ENCODE measurements at places on chromosomes 6 and 20. TPM values are rescaled to one million over a fixed set of nuclear protein-coding genes. Genes with fewer than 3 reads are reported as not detected.

The SLC32A1 gene
- polyA plus RNA-seq, result not detected

DNA sequence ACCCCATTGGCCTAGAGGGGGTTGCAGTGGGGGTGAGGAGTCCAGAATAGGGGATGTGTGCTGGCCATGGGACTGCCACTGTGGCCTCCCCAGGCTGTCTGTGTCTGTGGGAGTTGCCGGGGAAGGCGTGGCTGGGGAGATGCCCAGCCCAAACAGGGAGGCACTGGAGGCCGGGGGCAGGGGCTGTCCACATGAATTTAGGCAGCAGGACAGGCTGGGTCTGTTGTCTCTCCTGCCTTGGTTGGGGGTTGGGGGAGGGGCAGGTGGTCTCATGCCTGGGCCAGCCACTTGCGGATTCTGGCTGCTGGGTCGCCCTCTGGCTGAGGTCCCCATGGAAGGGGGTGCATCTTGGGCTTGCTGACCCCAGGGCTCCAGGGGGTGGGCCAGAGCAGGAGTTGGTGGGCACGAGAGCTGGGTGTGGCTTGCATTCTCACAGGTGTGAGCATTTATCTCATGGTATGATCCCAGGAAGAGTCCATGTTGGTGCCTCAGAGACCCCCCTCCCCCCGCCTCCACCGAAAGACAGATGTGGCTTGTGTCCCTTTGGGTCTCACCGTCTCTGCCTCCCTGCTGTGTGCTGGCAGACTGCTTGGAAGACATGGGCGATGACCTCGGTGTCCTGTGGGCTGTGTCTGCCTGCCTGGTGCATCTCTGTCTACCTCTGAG lies 4.0 kb downstream of the SOX18 start:
- no peak for DNase-seq

GRCh38 chr6:134249239-134249758 lies 68.6 kb downstream of the SGK1 start:
- DNase-seq, result no peak

DNA sequence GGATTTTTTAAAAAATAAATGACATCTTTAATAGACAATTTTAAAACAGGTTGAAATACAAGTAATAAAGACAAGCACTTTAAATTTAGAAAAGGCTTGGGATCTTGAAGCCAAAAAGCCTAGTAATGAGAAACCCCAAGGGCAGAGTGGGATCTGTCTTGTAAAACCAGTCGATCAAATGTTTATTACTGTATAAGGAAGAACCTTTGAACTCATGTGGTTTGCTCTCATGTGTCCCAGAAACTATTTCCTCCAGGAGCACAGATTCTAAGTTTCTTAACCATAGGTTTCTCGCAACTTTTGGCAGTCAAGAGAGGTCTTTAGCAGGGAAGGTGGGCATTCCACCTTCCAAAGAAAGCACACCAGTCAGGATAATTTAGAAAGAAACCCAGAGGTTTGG lies 541.7 kb upstream of the BTBD3 start:
- DNase-seq, result no peak

GRCh38 chr6:36347621-36348020 lies 10.9 kb upstream of the BNIP5 start:
- DNase-seq, result peak; percentile 57

DNA sequence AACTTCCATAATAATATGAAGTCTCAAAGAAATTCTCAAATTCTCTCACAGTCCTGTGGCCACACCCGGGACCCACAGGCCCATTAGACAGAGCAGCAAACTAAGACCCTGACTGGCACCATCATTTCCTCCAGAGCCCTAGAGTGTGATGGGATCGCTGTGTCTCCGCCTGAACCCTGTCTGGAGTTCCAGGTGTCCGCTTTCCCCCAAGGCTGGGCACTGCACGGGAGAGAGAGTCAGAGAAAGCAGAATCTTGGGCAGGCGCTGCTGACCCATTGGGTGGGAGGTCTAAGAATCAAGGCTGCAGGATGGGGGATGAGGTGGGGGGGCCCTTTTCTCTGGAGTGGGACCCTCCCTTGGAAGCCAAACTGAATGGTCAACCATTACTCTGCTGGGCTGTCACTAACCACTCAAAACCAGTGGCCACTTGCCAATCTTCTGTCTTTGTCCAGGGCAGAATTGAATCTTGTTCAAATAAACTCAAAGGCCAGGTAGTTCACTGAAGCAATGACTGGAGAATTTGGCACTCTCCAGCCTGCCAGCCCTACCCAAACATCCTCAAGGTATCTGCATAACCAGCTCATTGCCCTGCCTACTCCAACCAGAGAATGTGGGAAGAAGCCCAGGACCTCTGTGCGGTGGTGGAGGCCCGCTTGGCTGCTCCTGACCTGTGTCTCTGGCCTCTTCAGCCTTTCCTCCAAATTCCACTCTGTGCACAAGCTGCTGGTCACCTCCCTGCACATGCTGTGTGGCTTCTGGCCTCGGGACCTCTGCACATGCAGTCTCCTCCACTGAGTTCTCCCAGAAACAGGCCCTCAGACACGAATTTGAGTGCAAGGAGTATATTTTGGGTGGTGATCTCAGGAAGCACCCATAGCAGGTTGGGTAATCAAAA lies 141.1 kb downstream of the CEBPB start:
- DNase-seq, result no peak

DNA sequence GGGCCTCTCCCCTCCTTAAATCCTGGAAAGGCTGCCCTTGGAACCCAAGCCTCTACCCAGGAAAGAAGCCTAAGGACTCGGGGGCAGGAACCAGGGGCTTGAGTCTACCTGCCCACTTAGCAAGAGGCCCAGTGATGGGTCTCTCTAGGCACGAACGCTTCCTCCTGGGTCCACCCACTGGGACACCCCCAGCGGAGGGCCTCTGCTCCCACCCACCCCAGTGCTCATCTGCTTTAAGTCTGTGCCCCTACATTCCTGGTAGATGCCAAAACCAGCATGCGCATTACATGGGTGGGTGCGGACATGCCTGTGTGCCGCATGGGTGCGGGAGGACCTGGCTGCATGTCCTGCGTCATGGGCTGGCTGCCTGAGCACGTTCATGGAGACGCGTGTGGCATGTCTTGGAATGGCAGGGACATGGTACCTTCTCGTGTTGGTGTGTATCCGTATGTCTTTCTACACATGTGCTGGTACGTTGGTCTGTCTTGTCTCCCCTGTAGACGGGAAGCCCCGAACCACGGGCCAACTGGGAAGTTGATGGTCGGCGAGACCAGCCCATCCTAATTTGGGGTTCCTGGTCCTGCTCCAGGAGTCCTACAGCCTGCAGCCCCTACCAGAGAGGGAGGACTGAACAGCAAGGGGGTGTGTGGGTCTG lies 29.3 kb downstream of the SNPH start:
- DNase-seq, result no peak
